ENCODE measurements at places on chromosomes 7 and 10.

GRCh38 chr7:154504918-154505317, 452.7 kb downstream of the DPP6 start:
- no peak for DNase-seq

- no peak for DNase-seq
These were observed 20.7 kb downstream of the SLC16A9 start for GRCh38 chr10:59688921-59689351.

GRCh38 chr10:86520871-86521677, 518 bp downstream of the WAPL start:
- peak; percentile 74 for DNase-seq

GRCh38 chr10:101054351-101054750, 7.4 kb upstream of the KAZALD1 start:
- no peak for DNase-seq

DNA sequence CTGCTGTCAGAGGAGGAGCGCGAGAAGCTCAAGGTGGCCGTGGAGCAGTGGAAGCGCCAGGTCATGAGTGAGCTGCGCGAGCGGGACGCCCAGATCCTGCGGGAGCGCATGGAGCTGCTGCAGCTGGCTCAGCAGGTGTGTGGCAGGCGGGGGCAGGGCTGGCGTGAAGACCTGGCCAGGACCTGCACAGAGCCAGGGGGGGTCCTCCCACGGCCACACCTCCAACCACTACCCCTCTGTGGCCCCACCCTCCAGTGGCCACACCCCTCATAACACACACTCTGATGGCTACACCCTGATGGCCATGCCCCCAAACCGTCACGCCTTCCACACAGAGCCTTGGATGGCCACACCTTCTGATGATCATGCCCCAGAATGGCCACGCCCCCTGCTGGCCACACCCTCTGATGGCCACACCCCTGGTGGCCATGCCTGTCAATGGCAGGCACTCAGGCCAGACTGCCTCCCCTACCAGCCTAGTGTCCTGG, 23.4 kb upstream of the DPYSL4 start:
- DNase-seq = peak; percentile 31

- no peak for DNase-seq
These were observed 60.4 kb downstream of the LRRC17 start for GRCh38 chr7:102973096-102973802.

GRCh38 chr7:33849971-33850559, 55.3 kb upstream of the BMPER start:
- no peak for DNase-seq

- peak; percentile 1 for DNase-seq
These were observed 67.9 kb downstream of the PPP1R9A start for GRCh38 chr7:94975336-94975735.

DNA sequence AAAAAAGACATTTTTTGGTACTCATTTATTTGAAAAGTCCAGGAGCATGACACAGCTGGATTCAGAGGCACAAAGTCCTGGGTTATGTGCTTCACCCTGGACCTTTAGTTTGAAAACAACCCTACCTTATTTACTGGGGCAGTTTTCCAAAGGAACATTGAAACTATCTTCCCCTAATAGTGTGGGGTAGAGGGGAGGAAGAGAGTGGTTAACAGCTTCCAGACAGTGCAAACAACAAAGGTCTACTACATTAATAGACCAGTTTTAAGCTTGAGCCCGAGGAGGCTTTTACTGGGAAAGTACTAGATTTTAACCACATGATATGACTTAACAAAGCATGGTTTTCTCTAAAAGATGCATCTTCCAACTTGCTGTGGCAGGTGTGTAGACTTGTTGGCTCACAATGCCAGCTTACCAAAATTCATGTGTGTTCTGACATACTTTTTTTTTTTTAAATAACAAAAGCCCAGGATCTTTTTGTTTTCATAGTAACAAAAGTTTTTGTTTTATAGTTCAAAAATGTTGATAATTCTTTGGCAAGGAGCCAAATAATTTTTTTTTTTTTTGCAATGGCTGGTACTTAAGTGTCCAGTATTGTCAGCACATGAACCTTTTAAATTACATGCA, 1.8 kb downstream of the GSTO1 start:
- peak; percentile 28 for DNase-seq

DNA sequence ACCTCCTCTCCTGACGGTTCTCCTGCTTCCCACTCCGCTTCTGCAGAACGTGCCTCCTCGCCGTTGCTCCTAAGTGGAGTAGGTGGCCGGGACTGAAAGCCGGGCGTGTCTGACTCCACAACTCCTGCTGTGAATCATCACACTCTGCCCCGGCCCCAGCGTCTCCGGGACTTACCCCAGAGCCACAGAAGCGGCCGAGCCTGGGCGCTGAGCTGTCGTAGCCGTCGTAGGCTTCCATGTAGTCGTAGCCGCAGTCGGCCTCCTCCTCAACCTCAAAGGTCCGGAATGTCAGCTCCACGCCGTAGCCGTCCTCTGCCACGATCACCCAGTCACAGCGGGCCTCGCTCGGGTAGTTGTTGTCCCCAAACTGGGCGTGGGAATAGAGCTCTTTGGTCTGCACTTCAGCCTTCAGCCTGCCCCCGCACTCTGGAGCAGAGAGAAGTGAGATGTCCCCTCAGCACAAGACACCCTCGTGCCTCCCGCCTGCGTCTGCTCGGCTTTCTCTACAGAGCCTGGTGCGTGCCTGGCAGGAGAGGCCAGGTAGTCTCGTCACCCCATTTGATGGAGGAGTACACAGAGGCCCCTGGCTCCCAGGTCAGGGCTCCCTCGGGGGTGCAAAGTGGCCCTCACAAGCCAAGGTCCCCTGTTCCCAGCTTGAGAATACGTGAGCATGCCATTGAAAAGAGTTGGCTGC, 11.2 kb upstream of the OPALIN start:
- peak; percentile 4 for DNase-seq

DNA sequence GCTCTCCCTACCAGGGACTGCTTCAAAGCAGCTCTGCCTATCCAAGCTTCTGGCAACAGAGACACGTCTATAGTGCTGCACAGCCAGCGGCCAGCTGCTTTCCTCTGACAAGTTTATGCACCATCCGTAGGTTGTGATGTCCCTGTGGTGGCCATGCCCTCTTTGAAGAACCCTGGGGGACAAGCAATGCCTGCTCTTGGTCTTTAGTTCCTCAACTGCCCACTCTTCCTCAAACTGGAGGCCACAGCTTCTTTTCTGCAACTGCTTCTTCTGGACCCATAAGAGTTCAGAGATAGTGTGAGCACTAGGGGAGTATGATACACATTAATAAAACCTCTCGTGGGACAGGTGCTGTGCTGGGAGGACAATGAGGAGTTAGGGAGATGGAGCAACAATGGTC, 164.9 kb downstream of the ELMO1 start:
- no peak for DNase-seq

DNA sequence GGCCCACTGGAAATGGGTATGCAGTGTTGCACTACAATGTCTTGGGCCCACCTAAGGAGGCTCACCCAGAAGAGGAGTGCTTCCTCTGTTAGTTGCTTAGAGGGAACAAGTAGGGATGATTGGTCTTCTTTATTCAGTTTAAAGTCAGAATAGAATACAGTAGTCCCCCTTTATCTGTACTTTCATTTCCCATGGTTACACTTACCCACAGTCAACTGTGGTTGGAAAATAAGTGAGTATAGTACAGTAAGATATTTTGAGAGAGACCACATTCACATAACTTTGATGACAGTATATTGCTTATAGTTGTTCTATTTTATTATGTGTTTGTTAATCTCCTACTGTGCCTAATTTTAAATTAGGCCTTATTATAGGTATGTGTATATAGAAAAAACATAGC, 151.4 kb downstream of the COL28A1 start:
- no peak for DNase-seq

DNA sequence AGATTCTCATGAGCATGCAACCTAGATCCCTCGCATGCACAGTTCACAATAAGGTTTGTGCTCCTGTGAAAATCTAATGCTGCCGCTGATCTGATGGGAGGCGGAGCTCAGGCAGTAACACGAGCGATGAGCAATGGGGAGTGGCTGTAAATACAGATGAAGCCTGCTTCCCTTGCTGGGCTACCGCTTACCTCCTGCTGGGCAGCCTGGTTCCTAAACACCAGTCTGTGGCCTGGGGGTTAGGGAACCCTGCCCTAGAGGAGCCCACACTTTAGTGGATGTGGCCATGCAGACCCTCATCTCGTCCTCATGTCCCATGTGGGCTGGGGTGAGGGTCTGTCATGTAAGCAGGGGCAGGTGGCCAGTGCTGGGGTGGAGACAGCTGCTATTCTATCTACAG, 417.6 kb downstream of the GLRX3 start:
- no peak for DNase-seq

GRCh38 chr10:30882281-30882680, 149.4 kb downstream of the ZNF438 start:
- DNase-seq = no peak

Measured in EH (cell line).